ENCODE measurements at places on chromosomes 6 and 20. TPM values are rescaled to one million over a fixed set of nuclear protein-coding genes. Genes with fewer than 3 reads are reported as not detected.

GRCh38 chr6:16684195-16684689 lies 77.0 kb downstream of the ATXN1 start:
- H3K27ac ChIP-seq: no peak overlapping the region
- H3K4me3 ChIP-seq: no peak overlapping the region
- H3K27me3 ChIP-seq: no peaks in the 10 kb centered on the region
- peaks cover 7% of the 10 kb centered on the region for H3K4me1 ChIP-seq
- H3K36me3 ChIP-seq: no peaks in the 10 kb centered on the region
- DNase-seq: no peak

- no peak overlapping the region for H3K4me3 ChIP-seq
- no peaks in the 10 kb centered on the region for H3K4me1 ChIP-seq
- peaks cover 72% of the 10 kb centered on the region for H3K27me3 ChIP-seq
- H3K36me3 ChIP-seq: no peaks in the 10 kb centered on the region
These were observed 264.0 kb downstream of the FOXA2 start for GRCh38 chr20:22320245-22320915.

- no peak overlapping the region for H3K4me3 ChIP-seq
- H3K27ac ChIP-seq: no peak overlapping the region
- no peaks in the 10 kb centered on the region for H3K4me1 ChIP-seq
- no peak for DNase-seq
- peaks cover 39% of the 10 kb centered on the region for H3K27me3 ChIP-seq
- no peaks in the 10 kb centered on the region for H3K36me3 ChIP-seq
These were observed 31.4 kb downstream of the LINC00237 start for GRCh38 chr20:21074605-21075336.

DNA sequence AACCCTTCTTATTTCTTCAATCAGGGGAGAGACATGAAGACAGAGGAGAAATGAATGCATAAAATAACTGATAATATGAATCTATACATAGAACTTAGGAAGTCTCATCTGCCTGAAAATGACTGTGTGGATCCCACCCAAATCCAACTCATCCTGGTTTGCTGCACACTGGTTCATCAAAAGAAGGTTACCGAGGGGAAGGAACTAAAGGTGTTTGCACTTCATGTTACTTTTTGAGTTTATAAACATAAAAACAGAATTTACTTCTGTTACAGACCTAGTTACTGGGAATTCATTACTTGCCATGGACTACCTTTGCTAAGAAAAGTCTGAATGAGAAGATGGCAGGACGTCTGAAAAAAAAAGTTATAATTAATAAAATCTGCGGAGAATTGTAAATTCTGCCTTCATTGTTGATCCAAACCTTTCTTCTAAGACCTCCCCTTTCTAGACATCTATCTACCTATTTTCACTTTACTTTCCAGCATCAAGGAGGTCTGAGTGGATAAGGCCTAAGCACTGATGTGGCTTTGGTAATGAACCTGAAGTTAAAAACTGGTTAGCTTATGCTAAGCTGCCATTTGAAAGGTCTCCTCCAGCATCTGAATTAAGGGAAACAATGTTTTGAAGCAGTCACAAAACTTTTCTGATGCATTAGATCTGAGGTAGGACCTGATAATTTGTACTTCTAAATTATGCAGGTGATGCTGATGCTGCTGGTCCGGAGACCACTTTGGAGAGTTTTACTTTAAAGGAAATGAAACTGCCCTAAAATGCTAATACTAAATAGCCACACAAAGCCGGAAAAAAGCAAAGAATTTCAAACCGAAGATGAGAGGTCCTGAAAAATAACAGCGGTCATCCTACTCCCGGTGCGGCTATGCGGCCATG lies 84.0 kb downstream of the HFE start:
- peak overlapping the region; percentile 99 for H3K27ac ChIP-seq
- no peaks in the 10 kb centered on the region for H3K27me3 ChIP-seq

- H3K4me3 ChIP-seq: no peak overlapping the region
- H3K36me3 ChIP-seq: no peaks in the 10 kb centered on the region
- no peak for DNase-seq
- peak overlapping the region; percentile 77 for H3K27ac ChIP-seq
These were observed 64.3 kb downstream of the FAM83B start for GRCh38 chr6:54910921-54911320.

DNA sequence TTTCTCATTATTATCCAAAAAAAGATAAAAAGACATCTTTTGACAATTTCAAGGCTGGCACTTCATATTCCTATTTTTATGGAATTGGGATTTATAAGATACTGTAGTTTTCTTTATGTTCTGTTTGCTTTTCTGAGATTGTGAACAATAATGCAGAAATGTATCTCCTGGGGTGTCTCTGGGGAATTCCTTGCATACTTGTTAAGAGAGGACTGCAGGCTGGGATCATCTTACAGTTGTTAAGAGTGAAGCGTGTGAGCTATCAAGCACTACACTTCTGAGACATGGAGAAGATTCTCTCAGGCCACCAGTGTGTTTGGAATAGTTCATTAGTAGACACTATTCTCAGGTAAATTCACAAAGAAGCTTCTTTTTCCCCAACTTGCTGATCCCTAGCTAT lies 963.3 kb upstream of the GJE1 start:
- no peak overlapping the region for H3K4me3 ChIP-seq
- no peaks in the 10 kb centered on the region for H3K36me3 ChIP-seq
- H3K4me1 ChIP-seq: peaks cover 6% of the 10 kb centered on the region
- H3K27me3 ChIP-seq: no peaks in the 10 kb centered on the region

GRCh38 chr6:22025468-22026163 lies 271.2 kb downstream of the PRL start:
- peak; percentile 39 for DNase-seq
- H3K27me3 ChIP-seq: no peaks in the 10 kb centered on the region
- peaks cover 37% of the 10 kb centered on the region for H3K4me1 ChIP-seq
- H3K4me3 ChIP-seq: no peak overlapping the region
- H3K27ac ChIP-seq: peak overlapping the region; percentile 93

DNA sequence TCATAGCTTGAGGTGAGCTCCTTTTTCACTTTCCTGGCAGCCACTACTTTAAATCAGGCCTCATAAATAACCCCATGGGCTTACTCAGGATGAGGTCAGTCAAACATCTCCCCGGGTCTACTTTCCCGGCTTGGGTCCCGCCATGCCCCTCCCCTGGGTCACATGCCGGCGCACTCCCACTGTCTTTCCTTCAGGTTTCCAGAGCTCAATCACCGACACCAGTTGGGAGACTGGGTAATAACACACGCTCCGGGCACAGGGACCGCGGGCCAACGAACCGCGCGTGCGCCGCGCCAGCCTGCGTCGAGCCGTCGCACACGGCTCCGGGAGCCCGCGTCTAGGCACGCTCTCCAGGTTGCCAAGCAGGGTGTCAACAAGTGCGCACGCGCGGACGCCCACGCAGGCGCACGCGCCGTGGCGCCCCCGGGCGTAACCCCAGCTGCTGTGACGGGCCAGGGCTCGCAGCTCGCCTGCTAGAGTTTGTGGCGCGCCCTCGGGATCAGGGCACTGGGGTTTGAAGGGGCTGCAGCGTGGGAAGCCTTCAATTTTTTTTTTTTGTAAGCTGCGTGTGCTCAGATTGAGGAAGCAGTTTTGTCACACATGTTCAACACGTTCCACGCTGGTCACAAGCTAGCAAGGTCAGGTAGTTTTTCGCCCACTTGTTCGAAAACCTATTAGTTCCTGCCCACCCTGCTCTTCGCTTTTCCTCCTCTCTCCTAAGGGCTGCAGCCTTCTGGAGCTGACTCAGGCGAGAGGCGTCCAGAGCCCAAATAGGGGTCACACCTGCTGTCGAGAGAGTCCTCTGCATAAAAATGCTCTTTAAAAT lies 31.8 kb downstream of the TFAP2B start:
- peak; percentile 43 for DNase-seq
- H3K4me1 ChIP-seq: peaks cover 26% of the 10 kb centered on the region
- H3K36me3 ChIP-seq: no peaks in the 10 kb centered on the region
- peak overlapping the region; percentile 80 for H3K27ac ChIP-seq

GRCh38 chr6:79031821-79032590 lies 46.0 kb downstream of the PHIP start:
- peaks cover 53% of the 10 kb centered on the region for H3K36me3 ChIP-seq
- H3K4me3 ChIP-seq: no peak overlapping the region
- no peak for DNase-seq
- no peak overlapping the region for H3K27ac ChIP-seq
- peaks cover 4% of the 10 kb centered on the region for H3K4me1 ChIP-seq

DNA sequence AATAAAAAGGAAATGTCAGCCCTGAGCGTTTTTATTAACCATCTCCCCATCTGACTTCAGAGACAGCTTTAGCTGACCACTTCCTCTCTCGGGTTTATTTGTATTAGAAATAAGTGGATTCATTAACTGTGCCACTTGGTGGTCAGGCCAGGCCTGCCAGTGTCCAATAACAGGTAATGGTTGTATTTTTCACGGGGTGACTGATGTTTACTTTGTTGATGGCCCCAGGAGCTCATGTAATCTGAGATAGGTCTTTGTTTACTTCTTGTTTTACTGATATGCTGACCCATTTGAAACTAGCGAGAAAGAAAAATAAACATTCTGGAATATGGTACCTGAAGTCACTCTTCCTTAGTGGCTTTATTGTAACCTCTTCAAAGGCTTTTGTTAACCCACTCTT lies 504.3 kb upstream of the SLC35B3 start:
- H3K27ac ChIP-seq: no peak overlapping the region
- H3K36me3 ChIP-seq: no peaks in the 10 kb centered on the region
- no peaks in the 10 kb centered on the region for H3K27me3 ChIP-seq
- peaks cover 7% of the 10 kb centered on the region for H3K4me1 ChIP-seq

GRCh38 chr20:36893801-36894200 lies 17.9 kb downstream of the TLDC2 start:
- no peaks in the 10 kb centered on the region for H3K4me1 ChIP-seq
- H3K27ac ChIP-seq: no peak overlapping the region
- H3K27me3 ChIP-seq: no peaks in the 10 kb centered on the region
- H3K4me3 ChIP-seq: no peak overlapping the region
- no peak for DNase-seq

- no peaks in the 10 kb centered on the region for H3K27me3 ChIP-seq
- H3K4me3 ChIP-seq: no peak overlapping the region
- peaks cover 15% of the 10 kb centered on the region for H3K4me1 ChIP-seq
- H3K36me3 ChIP-seq: no peaks in the 10 kb centered on the region
These were observed 17.1 kb upstream of the SMIM13 start for GRCh38 chr6:11076540-11076939.

GRCh38 chr6:1381481-1382330 lies 7.7 kb upstream of the FOXF2 start:
- no peaks in the 10 kb centered on the region for H3K4me1 ChIP-seq
- no peak overlapping the region for H3K4me3 ChIP-seq
- no peaks in the 10 kb centered on the region for H3K36me3 ChIP-seq
- H3K27ac ChIP-seq: no peak overlapping the region
- H3K27me3 ChIP-seq: peaks cover 93% of the 10 kb centered on the region

DNA sequence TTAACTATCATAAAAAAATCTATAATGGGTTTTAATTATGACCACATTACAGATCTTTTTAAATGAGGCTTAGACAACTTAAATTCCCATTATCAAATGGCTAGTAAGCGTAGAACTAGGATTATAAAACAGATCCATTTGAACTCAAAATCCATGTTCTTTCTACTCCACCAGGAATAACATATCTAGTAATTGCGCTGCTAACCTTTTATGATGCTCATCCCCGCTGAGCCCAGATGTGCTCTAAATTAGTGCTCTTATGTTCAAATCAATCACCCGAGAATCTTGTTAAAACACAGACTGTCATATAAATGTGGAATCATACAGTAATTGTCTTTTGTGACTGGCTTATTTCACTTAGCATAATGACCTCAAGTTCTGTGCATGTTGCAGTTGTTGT lies 903.1 kb downstream of the PHF3 start:
- H3K36me3 ChIP-seq: no peaks in the 10 kb centered on the region
- H3K4me1 ChIP-seq: no peaks in the 10 kb centered on the region
- no peak overlapping the region for H3K4me3 ChIP-seq
- DNase-seq: no peak

MCCD1 gene
- not detected for total RNA-seq

TSPO2 gene
- total RNA-seq: not detected

MAPK13 gene
- total RNA-seq: 20.6 TPM
